ENCODE measurements at places on chromosomes 5 and 9.

- no peak for DNase-seq
Measured at GRCh38 chr5:64622991-64623390, 67.3 kb upstream of the SHISAL2B start.

GRCh38 chr9:111502506-111502905 is 18.3 kb upstream of the ECPAS start:
- no peak for DNase-seq

DNA sequence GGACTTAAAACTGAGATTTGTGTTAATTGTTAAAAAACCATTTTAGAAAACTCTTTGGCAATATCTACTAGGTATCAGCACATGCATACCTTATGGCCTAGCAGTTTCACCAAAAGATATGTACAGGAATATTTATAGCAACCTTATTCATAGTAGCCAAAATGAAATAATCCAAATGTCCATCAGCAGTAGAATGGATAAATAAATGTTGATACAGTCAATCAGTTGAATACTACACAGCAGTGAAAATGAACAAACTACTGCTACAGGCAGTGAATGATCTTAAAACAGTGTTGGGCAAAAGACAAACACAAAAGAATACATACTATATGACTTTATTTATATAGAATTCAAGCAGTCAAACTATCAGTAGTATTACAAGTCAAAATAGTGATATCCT is 16.4 kb downstream of the RFESD start:
- DNase-seq = no peak

DNA sequence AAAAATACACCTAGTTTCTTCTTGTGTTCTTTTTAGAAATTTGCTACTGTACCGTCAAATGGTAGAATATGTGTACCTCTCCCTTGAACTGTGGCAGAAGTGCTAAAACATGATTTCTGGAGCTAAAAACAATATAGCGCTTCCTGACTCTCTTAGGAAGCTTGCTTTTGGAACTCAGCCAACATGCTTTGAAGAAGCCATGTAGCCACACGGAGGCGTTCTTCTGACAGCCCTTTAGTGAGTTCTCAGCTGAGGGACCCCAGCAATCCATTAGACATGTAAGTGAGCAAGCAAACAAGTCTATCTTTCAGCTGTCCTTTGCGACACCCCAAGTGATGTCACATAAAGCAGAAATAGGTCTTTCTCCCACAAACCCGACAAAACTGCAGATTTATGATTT is 917.0 kb downstream of the CDH9 start:
- no peak for DNase-seq

- no peak for DNase-seq
Measured at GRCh38 chr9:112861155-112861554, 29.5 kb downstream of the SLC46A2 start.

DNA sequence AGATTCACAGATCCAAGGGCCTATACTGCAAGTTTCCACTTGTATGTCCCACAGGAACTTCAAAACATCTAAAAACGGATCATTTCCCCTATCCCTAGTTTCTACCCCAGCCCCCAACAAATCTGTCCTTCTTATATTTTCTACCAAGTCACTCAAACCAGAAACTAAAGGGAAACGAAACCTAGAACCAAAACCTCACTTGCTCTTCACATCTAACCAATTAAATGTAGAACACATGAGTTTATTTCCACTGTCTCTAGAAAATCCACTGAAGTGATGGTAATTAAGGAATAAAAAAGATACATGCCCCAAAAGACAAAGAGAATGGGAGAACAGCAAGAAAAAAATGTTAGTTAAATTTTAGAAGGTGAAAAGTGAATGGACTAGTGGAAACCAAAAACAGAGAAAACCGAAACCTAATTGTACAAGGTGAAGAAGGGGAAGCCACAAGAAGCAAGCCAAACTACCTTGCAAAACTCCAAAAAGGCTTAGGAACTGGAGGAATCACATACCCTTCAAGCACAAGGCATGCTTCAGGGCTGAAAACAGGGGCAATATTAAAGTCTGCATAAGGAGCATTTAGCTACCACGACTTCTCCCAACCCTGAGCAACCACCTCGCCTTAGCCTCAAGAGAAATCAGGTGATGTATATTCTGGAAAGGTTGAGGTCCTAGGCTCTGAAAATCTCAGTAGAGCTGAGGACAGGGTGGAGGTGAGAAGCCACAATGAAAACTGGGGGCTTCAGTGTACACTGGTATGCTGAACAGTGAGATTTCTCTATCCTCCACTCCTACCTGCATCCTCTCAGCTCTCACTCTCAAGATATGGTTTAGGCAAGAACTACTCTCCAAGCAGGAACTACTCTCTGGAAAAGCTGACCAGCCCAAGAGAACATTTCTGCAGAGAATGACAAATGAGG is 11.1 kb downstream of the SMU1 start:
- DNase-seq = no peak

Measured in suprapubic skin (tissue), 4 donors.